ENCODE measurements at places on chromosomes 2 and 18.

DNA sequence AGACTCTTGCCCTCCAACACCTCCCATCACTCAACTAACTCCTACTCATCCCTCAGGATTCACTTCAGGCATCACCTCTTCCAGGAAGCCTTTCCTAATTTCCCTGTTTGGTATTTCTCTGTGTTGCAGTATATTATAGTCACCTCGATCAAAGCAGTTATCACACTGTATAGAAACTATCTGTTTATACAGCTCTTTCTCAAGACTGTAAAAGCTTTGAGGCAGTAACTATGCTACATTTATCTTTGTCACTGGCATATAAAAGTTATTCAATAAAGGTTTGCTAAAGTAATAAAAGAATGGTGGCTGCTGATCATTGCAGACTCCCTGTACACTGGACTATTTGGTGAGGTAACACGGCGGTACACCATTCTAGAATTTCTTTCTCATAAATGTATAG lies 284.9 kb downstream of the PAX3 start:
- no peak for DNase-seq

- DNase-seq: no peak
These were observed 207.4 kb upstream of the NRP2 start for GRCh38 chr2:205474741-205475415.

- DNase-seq: no peak
These were observed 158.3 kb downstream of the GLI2 start for GRCh38 chr2:120893811-120894584.

DNA sequence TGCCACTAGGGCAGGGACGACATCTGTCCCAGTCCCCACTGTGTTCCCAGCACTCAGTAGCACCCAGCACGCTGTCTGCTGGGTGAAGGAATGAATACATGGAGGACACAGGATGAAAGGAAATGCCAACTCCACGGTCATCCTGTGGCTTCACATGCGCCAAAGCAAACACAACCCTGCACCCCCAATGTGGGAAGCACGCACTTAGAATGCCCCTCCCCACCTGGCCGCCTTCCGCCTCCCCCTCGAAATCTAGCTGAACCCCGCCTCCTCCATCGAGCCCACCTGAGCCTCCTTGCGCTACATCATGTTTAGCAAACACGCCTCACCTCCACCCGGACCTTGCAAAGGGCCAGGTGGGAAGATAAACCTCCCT lies 33.9 kb downstream of the ADCY3 start:
- no peak for DNase-seq

- no peak for DNase-seq
These were observed 131.5 kb downstream of the UXS1 start for GRCh38 chr2:106062627-106063026.

DNA sequence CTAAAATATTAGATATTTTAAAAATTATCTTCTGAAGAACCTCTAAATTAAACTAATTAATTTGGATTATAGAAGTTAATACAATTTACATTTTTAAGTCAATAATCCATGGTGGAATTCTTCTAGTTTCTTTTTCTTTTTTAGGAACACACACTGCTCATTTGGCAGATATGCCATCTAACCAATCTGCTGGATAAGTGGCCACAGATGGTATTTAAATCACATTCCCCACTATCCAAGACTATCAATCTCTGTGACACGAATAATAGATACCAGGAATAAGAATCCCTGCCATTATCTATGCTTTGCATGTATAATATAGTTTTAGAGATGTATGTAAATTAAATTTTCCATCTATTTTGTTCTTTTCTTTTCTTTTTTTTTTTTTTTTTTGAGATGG lies 58.5 kb downstream of the CABYR start:
- DNase-seq: no peak

DNA sequence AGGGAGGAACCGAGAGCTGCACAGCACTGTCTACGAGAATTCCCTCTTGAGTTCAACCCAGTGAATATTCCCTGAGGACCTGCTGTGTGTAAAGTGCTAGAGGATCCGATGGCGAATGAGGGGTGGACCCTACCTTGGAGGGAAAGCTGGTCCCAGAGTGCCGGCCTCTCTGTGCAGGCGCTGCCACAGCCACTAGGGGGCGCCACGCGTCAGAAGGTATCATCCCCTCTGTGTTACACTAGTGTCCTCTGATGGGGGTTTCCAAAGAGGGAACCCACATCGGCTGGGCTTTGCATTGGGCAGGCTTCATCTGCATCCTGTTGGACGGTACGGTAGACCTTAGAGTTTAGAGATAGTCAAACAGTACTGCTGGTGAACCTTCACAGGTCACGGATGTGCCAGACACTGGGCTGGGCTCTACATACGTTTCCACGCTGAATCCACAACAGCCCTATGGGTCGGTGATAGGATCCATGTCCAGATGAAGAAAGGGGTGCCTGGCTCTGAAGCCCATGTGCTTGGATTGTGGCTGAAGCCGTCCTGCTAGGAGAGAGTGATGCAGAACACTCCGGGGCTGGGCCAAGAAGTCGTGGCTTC lies 39.0 kb downstream of the COA5 start:
- no peak for DNase-seq

GRCh38 chr2:149652526-149652925 lies 65.0 kb upstream of the MMADHC start:
- DNase-seq: no peak

DNA sequence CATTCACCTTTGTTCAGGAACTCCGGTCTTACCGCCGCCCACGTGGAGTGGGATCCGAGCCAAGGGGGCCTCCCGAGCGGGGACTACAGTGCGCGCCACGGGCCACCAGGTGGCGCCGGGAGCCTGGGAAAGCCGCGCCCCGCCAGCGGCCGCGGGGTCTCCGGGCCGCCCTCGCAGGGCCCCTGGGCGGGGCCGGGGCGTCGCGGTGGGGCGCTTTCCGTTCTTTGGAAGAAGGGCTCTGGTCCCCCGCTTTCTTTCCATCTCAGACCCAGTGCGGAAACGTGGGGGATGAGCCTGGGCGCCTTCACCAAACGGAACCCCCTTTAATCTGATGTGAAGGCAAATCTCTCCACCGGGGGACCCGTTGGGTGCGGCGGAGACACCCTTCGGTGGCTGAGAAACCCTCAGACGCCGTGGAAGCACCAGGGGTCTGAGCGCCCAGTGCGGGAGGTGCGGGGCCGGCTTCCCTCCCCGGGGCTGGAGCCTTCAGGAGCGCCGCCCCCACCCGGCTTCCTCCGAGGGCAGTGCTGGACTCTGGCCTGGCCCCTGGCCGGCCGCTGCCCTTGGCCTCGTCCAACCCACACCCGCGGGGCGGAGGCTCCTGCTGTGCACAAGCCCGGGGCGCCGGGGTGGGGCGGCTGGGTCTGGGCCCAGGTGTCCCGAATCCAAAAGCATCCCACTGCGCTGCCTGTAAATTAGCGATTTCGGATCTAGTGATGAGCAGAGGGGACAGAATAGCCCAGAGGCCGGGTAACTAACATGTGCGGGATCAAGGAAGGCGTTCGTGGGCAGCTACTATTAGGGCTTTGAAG lies 44.6 kb downstream of the GORASP2 start:
- no peak for DNase-seq

DNA sequence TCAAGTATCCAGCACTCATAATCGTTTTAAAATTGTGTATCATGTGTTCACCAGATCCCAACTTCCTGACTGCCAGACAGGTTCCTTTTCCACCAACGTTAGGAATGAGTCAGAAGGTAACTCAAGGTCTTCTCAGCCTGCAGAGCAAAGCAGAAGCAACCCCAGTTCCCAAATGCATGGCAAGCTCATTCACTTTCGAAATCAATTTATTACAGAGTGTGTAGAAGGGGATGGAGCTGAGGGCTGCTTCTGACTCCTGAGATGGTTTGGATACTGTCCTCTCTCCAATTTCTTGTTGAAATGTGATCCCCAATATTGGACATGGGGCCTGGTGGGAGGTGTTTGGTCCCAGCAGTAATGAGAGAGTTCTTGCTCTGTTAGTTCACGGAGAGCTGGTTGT lies 114.5 kb downstream of the PIEZO2 start:
- DNase-seq: no peak

DNA sequence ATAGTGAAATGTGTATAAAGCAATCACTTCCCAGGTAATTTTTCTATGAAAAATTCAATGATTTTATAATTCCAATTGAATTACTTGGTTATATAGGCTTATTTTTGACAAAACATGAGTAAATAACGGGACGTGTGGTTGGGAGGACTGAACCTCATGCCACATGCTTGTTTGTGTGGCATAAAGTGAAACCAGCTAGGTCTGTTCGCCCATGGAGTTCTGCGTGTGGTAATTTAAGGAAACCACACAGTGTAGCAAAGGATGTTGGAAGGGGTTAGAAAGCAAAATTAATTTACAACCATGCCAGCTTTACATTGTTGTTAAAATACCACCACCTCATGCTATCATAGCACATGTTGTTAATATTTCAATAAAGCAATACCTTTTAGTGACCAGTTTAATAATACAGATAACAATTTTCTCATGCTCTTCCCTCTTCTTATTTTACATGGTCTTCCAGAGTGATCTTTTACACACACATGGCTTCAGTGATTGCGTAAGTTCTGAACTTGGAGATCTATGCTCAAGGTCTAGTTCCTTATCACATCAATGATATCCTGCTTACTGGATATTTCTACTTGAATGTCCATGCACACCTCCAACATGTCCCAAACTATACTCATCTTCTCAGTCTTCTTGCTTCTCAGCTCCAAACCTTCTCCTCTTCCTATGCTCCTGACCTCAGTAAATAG lies 156.4 kb upstream of the ITGA4 start:
- DNase-seq: no peak
